ENCODE measurements at places on chromosomes 12 and 14. TPM values are rescaled to one million over a fixed set of nuclear protein-coding genes. Genes with fewer than 3 reads are reported as not detected.

Gene GPR162
- total RNA-seq: 6.0 TPM

Gene KRT83
- total RNA-seq: not detected

Gene CD27
- not detected for total RNA-seq

Gene SIX1
- 0.20 TPM for total RNA-seq

Gene NANOG
- 0.16 TPM for total RNA-seq

Gene RPS26
- total RNA-seq: 39.4 TPM

Gene CCDC177
- not detected for total RNA-seq

Gene AHNAK2
- total RNA-seq: 34.3 TPM

Gene VRTN
- 0.14 TPM for total RNA-seq

Gene RASAL1
- 0.43 TPM for total RNA-seq

Gene RGS6
- total RNA-seq: 0.34 TPM

Gene CCDC88C
- total RNA-seq: 12.4 TPM

Gene KNTC1
- total RNA-seq: 10.6 TPM

Gene FGD6
- total RNA-seq: 25.3 TPM

Gene IFNG-AS1
- not detected for total RNA-seq

Gene PSMC1
- total RNA-seq: 112 TPM
